BJ (cell line): ENCODE measurements at places on chromosomes 6 and 20.

DNA sequence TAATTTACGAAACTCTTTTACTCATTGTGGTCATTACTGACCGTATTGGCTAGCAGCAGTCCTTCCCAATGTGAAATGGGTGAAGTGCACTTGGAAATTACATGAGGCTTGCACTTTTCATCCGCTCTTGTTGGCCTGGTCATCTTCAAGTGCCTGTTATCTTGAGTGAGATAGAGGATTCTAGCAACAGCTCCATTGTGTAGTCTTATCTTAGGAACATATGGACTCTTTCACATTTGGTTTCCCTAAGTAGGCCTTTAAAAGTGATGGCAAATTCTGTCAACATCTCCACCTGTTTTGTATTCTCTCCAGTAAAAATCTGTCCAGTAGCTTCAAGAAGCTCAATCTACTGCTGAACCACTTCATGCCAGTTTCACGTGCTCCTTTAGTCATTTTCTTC, 114.8 kb upstream of the MARCKS start:
- DNase-seq = no peak

- DNase-seq = no peak
Measured at GRCh38 chr6:169702840-169703246, 917 bp downstream of the C6orf120 start.

DNA sequence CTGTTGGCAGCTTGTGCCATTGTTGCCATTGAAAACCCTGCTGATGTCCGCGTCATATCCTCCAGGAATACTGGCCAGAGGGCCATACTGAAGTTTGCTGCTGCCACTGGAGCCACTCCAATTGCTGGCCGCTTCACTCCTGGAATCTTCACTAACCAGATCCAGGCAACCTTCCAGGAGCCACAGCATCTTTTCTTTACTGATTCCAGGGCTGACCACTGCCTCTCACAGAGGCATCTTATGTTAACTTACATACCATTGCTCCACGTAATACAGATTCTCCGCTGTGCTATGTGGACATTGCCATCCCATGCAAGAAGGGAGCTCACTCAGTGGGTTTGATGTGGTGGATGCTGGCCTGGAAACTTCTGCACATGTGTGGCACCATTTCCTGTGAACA, 221.8 kb upstream of the FAM83B start:
- DNase-seq = no peak

GRCh38 chr6:128403618-128404444, 116.6 kb downstream of the PTPRK start:
- no peak for DNase-seq

DNA sequence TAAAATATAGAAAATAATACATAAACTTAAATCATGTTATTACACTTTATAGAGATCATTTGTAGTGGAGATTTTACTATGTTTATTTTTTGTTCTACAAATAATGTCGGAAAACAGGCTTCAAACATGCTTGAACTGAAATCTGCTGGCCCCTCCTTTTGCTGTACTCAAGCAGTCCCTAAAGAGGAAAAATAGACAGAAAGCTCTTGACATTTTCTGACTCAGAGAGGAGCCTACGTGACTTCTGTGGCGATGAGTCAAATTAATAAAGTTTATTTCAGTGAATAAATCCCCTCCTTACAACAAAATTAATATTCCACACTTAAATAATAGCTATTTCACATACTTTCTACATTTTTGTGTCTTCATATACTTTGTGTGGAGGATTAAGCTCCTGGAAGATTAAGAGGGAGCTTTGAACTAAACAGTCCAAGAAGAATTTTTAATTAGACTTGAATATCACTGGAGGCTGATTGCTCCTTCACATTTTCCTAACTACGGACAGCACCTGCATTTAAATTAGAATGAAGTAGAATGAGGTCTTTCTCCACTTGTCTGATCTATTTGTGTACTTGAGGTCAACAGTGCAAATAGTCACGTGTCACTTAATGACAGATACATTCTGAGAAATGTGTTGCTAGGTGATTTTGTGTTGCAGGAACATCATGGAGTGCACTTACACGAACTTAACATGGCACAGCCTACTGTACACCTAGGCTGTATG, 1.7 kb upstream of the TREM1 start:
- no peak for DNase-seq

- DNase-seq = no peak
Measured at GRCh38 chr6:50102676-50103075, 52.9 kb upstream of the DEFB112 start.

DNA sequence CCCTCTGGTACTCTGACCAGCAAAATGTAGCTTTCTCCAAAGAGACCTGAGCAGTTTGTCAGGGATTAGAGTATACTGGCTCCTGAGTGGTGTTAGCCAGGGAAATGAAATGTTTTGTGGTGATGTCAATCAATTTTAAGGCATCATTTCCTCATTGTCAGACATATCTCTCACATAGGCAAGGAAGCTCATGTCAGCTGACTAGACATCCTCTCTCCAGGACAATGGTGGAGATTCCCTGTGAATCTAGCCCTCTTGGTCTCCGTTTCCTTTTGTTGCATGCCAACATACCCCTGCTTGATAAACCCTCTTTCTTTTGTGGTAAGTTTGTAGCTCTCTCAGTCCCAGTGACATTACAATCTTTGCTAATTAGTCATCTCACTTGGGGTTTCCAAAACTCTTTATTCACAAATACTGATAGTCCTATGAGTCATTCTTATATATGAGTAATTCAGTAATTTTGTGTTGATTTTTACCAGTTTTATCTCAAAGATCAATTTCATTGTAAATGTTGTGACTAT, 135.6 kb upstream of the PTPRK start:
- DNase-seq = peak; percentile 78

GRCh38 chr6:169169375-169169774, 84.3 kb downstream of the THBS2 start:
- DNase-seq = no peak

DNA sequence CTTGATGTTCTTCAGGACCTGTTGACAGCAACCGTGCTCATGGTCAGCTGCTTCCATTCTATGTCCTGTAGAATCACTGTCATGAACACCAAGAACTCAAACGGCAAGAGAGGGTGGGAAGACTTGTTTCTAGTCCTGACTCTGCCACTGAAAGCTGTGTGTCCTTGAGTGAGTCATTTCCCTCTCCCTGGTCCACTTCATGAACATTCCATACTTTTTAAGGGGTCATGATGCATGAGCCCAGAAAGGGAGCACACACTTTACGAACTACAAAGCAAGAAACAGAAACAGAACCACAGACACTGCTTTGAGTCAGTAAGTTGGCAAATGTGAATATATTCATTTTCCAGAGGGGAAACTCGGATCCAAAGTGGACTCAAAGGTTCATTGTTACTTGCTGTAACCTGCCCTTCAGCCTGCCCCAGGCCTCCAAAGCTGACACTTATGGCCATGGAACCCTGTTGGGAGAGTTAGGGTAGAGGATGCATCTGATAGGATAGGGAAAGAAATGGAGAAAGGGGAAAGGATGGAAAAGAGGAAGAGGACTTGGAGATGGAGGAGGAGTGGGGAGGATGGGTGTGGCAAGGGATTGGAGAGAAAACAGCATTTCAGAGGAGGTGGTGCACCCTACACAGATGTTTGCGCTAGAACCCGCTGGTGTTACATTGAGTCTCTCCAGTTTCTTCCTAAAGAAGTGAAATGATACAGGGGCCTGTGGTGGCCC, 129.8 kb downstream of the FOXO3 start:
- DNase-seq = no peak

DNA sequence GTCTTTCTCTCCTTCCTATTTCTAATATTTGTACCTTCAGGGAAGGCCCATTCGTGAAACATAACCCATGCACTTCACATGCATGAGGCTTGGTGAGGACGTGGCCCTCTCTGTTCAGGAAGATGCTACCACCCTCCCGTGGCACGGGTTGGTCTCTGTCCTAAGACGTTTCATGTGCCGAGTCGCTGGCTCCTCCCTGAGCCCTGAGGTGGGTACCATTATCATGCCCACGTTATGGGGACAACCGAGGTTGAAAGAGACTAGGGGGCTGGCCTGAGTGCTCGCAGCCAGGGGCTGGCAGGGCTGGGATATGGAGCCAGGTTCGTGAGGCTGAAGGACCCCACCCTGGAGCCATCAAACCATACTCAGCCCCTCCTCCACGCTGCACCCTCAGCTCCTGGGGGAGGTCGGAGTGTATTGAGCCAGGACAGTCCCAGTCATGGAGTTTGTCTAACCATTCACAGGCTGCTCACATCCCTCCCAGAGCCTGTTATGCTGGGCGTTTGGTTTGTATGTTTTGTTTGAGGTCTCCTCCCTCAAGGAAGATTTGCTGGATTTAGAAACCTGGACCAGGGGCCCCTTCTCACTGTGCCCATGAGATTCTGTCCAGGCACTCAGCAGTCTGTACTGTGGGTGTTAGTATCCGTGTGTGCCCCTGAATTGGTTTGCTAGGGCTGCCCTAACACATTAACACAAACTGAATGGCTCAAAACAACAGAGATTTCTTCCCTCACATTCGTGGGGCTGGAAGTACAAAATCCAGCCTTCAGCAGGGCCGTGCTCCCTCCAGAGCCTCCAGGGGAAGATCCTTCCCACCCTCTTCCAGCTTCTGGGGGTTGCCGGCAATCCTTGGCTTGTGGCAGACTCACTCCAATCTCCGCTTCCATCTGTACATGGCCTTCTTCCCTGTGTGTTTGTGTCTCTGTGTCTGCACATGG, 88.3 kb downstream of the ANKRD60 start:
- no peak for DNase-seq

GRCh38 chr6:163599684-163600083, 185.2 kb downstream of the QKI start:
- no peak for DNase-seq

DNA sequence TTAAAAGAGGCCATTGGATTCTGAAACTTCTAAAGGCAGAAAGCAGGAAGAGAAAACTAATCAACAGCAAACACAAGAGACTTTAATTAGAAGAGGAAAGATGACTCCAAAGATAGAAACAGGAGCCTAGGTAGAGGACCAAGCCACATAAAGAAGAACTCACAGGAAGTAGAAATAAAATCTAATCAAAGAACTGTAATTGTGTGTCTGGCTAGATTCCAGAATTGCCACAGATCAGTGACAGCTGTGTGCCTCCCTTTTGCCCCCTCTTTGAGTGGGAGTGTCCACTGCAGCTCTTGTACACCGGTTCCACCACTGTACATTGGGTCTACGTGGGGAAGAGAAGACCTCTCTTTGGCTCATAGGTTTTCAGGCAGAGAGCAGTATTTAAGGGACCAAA, 22.3 kb upstream of the THEMIS start:
- DNase-seq = no peak

- no peak for DNase-seq
Measured at GRCh38 chr6:94300424-94301144, 881.2 kb upstream of the EPHA7 start.

DNA sequence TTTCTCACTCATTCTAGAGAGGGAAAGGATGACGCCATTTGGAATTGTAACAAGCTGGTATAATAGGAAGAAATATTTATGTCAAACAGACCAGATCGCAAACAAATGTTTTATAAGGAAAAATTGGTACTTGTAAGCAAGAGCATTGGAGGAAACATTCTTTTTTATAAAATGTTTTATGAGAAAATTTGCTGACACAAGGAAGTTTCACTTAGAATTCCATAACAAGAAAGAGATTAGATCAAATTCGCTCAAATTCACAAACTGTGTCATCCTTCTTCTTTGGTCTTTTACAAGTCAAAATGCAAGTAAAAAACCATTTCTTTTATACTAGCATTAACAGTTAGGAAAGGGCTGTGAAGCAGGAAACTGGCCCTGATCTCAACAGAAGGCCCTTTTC, 179.9 kb downstream of the TRDN start:
- no peak for DNase-seq

DNA sequence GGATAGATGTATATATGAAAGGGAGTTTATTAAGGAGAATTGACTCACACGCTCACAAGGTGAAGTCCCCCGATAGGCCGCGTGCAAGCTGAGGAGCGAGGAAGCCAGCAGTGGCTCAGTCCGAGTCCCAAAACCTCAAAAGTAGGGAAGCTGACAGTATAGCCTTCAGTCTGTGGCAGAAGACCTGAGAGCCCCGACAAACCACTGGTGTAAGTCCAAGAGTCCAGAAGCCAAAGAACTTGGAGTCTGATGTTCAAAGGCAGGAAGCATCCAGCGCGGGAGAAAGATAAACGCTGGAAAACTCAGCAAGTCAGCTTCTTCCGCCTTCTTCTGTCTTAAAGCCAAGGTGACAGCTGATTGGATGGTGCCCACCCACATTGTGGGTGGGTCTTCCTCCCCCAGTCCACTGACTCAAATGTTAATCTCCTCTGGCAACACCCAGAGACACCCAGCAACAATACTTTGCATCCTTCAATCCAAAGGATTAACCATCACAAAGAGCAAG, 102.6 kb upstream of the GJE1 start:
- no peak for DNase-seq

DNA sequence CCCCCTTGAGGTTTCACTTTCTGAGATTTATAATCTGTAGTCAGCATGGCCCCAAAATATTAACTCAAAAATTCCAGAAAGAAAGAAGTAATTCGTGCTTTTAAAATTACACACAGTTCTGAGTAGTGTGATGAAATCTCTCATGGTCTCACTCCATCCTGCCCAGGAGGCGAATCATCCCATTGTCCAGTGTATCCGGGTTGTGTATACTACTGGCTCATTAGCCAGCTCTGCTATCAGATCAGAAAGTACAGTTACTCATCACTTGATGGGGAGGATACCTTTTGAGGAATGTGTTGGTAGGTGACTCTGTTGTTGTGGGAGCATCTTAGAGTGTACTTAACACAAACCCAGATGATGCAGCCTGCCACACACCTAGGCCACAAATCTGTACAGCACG, 65.2 kb downstream of the CDC5L start:
- DNase-seq = peak; percentile 41

- no peak for DNase-seq
Measured at GRCh38 chr6:80249897-80250296, 143.4 kb downstream of the BCKDHB start.

GRCh38 chr6:158706369-158706982, 56.6 kb downstream of the SYTL3 start:
- DNase-seq = no peak

- DNase-seq = no peak
Measured at GRCh38 chr6:48542191-48542590, 431.2 kb upstream of the PTCHD4 start.

- no peak for DNase-seq
Measured at GRCh38 chr6:149213829-149214228, 103.7 kb upstream of the TAB2 start.

- DNase-seq = no peak
Measured at GRCh38 chr20:31678389-31679356, 41.0 kb downstream of the COX4I2 start.
